ENCODE measurements at places on chromosomes 7 and 10.
A peak's percentile ranks its signal among the peaks of the same experiment; 100 is the strongest.

DNA sequence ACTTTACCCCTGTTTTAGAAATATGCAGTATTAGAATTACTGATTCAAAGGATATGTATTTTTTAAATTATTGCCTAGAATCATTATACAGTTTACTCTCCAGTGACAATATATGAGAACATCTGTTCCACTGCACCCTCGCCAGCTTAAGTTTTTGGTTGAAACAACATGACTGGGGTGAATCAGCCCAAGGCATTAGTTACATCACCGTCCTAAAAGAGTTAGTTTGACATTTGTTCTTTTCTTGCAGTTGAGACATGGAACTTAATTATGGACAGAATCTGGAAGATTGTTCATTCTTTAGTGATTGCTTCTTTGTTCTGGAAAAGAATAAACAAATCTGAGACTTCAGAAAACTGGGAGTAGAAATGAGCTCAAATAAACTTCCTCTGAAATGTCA is 167.3 kb upstream of the DKK1 start:
- no peak for DNase-seq

GRCh38 chr7:151552352-151553028 is 32.8 kb upstream of the RHEB start:
- DNase-seq, result no peak

- DNase-seq, result peak; percentile 8
Observed at GRCh38 chr10:95133016-95133752, 60.9 kb upstream of the ACSM6 start.

GRCh38 chr7:142513178-142513955 is 235.9 kb upstream of the PRSS1 start:
- no peak for DNase-seq

GRCh38 chr10:88389456-88389855 is 193.7 kb downstream of the RNLS start:
- no peak for DNase-seq

GRCh38 chr10:120403109-120403508 is 53.9 kb upstream of the PLPP4 start:
- DNase-seq, result no peak

DNA sequence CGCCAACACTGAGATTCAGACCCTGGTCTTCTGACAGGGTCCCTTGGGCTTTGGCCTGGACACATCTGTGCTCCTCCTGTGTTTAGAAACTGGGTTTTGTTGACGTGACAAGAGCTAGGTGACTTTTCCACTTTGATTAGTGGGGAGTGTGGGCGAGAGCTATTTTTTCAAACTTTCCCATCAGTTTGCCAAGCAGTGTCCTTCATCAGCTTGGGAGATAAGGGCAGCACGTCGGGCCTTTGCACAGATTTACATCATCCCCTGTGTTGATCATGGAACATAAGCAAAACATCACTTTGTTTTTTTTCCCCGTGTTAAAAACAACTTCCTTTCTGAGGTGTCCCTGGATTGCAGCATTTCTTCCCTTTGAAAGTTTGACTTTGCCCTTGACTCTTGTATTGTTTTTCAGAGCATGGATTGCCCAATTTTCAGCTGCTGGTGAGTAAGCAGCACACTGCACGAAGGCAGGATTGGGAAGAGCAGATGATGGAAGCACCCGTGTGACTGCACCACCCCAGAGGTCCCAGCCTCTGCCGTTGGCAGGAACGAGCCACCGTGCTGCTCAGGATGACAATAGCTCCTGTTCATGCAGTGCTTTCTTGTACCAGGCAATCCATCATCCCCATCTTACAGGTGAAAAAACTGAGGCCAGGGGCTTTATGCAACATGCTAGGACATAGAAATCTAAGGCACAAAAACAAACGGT is 6.4 kb upstream of the IGFBP1 start:
- DNase-seq, result no peak

GRCh38 chr7:69122953-69123352 is 475.3 kb upstream of the AUTS2 start:
- DNase-seq, result no peak

DNA sequence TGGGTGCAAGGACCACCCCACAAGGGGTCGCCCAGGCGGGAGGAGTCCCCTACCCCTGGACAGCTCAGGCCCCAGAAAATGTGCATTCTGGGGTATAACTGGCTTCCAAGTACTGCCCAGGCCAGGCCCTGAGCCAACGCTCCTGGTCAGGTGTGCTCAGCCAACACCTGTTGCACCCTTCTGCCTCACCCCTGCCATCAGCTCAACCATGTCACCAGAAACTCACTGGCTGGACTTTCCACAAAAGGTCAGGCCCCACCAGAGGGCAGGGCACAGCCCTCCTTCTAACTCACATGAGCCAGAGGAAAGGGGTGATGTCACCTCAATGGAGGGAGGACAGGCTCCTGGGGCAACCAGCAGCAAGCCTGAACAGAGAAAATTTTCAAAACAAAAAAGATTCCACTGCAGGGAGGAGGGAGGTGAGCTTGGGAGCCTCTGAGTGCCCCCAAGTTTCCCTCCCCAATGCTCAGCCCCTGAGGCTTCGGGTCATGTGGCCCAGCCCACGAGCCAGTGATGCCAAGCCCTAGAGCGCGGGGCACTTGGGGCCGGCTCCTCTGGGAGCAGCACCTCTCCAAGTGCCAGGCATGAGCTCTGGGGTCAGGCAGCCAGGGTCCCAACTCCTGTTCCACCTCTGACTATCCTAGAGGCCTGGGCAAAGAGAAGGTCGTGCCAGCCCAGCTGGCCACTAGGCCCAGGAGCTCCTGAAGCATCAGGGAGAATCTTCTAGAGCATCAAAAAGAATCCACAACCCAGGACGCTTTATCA is 2.2 kb downstream of the OGDHL start:
- DNase-seq, result no peak

- DNase-seq, result no peak
Observed at GRCh38 chr7:11300241-11300640, 326.6 kb downstream of the PHF14 start.

GRCh38 chr10:80070057-80070456 is 8.4 kb upstream of the TMEM254 start:
- DNase-seq, result no peak

DNA sequence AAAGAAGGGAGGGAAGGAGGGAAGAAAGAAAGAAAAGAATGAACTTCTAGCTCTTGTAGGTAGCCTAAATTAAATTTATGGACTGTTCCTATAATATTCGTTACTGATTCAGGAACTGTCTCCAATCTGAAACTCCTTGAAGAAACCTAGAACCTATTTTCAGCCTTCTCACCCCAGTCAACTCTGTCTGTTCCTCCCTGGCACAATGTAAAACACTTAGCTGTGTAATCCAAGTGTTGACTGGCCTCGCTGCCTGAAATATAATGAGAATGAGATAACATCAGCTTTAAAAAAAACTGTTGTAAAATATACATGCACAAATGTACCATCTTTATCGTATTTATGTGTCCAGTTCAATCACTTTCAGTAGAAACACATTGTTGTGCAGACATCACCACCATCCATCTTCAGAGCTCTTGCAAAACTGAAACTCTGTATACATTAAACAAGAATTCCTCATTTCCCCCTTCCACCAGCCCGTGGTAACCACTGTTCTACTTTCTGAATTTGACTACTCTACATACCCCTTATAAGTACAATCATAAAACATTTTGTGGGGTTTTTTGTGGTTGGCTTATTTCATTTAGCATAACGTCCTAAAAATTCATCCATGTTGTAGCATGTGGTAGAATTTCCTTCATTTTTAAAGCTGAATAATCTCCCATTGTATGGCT is 6.3 kb upstream of the C7orf33 start:
- DNase-seq, result no peak

DNA sequence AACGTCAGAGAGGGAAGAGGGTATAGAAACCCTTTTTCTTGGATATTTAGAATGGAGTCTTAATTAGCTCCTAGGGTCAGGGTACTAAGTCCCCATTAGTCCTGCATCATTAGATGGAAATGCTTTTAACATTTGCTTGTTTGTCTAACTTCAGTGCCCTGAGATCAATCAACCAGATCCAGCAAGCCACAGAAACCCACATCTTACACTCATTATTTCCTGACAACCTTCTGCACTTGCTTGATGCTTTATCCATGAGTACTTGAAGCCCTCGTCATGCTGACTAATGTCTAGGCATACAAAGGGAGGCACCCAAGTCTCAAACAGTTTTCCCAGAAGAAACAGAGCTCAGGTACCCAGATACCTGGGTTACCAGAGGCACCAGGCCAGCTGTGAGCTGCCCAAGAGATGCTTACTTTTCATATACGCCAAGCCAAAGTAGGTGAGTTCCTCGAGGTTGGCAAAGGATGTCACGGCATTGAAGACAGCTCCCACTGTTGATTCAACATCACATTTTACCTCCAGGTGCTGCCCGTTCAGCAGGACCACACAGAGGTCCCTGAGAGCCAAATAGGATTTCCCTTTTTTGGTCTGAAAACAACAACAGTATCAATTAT is 42.7 kb downstream of the FRMPD2 start:
- no peak for DNase-seq

- DNase-seq, result no peak
Observed at GRCh38 chr7:86965727-86966120, 93.7 kb downstream of the ELAPOR2 start.

- no peak for DNase-seq
Observed at GRCh38 chr10:79438021-79438698, 7.3 kb downstream of the ZCCHC24 start.

- DNase-seq, result no peak
Observed at GRCh38 chr10:112082120-112082519, 101.4 kb downstream of the GPAM start.

- DNase-seq, result no peak
Observed at GRCh38 chr10:111142092-111142768, 65.4 kb downstream of the ADRA2A start.

GRCh38 chr7:110766864-110767263 is 324.1 kb upstream of the LRRN3 start:
- DNase-seq, result no peak

DNA sequence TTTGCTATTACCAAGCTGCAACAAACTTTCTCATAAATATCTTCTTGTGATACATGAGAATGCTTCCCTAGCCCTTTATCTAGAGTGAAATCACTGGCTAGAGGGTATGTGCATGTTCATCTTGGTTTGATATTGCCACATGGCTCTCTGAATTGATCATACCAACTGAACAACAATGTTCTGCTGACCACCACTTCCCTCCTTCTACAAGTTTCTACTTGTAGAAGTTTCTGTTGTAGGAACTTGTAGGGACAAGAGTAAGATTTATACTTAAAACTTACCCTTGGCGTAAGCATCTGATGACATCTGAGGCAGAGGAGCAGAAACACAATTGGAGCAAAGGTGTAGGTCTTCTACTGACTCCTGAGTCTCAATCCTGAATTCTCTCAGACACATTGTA is 86.3 kb upstream of the FAM13C start:
- DNase-seq, result no peak

DNA sequence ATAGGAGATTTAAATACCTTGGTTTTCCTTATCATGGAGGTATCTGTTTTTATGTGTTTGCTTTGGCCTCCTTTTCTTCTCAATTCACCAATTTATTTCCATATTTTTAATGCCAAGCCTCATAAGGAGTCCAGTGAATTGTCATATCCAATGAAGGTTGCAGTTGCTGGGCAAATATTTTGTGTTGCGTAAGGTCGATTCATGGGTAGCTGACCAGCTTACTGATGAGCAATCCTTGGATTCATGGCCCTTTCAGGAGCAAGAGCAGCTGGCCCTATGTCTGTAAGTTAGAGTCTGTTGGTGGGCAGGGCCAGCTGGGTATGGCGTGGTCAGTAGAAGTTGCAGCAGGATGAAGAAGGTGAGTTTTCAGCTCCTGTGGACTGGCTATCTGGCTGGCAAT is 182.9 kb downstream of the PFKFB3 start:
- DNase-seq, result no peak

GRCh38 chr7:75843613-75844116 is 30.1 kb upstream of the CCL24 start:
- no peak for DNase-seq

Data from activated CD4-positive, CD25-positive, alpha-beta regulatory T cell (primary cell).